RWPE1 (cell line): ENCODE measurements at places on chromosomes 6 and 20.

GRCh38 chr6:79646006-79646405 is 14.9 kb downstream of the SH3BGRL2 start:
- DNase-seq, result no peak

DNA sequence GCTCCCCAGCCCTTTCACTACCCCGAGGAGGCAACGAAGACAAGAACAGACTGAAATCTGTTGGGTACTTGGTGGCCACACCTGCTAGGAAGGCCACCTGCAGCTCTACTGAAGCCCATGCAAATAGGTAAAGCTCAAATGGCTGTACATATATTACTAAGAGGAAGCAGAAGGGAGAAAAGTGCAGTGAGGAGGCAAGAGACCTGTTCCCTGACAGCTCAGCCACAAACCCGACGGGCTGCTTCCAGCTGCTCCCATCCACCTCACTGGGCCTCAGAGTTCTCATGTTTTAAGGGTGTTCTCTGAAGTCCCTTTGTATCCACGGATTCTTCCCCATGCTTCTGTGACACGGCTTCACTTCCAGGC is 24.6 kb downstream of the TRAM2 start:
- no peak for DNase-seq

DNA sequence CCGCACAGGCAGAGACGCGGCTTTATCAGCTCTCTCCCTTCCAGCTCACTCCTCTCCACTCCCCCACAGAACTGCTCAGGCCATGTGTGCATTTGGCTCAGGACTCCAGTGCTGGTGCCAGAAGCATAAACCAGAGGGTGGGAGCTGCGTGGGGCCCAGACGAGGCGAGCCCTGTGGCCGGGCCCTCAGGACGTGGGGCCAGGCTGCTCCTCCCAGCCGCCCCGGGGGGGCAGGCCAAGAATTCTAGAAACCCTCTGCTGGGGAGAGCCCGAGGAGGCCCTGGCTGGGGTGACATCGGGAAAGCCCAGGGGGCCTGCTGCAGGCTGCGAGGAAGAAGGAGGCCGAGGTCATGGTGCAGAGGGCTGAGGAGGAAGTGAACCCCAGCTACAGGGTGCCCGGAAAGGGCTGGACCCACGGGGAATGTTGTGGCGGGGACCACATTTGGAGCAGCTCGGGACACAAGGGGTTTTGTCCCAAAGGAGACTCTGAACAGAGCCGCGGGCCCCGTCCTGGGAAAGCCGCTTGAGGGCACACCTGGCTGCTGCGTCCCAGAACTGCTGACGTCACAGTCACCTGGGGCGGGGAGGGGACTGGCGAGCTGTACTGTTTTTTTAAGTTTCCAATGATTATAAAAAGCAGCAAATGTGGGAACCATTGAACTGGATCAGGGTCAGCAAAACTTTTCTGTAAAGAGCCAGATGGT is 107.1 kb downstream of the BANF2 start:
- DNase-seq, result no peak

DNA sequence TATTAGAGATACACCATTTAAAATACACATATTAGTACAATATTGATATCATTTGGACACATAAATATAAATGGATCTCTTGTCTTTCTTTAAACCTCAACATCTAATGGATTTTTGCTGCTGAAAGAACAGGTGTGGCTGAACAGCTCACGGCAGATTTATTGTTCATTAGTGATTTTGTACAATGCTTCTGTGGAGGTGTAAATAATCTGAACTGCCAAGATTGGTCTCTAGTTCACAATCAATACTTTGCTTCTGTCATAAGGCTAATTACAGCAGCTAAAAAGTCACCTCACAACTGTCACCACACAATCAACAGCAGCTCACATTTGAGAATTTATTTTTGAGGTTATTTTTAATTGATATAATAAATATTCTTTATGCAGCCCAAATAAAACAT is 162.0 kb upstream of the SIM1 start:
- DNase-seq, result no peak

- no peak for DNase-seq
Observed at GRCh38 chr20:18310592-18310991, 22.3 kb downstream of the ZNF133 start.

- DNase-seq, result no peak
Observed at GRCh38 chr6:1904898-1905297, 295.2 kb downstream of the FOXC1 start.

- no peak for DNase-seq
Observed at GRCh38 chr20:32078791-32079190, 26.7 kb downstream of the HCK start.

- DNase-seq, result no peak
Observed at GRCh38 chr20:25573288-25574251, 11.8 kb downstream of the NINL start.

DNA sequence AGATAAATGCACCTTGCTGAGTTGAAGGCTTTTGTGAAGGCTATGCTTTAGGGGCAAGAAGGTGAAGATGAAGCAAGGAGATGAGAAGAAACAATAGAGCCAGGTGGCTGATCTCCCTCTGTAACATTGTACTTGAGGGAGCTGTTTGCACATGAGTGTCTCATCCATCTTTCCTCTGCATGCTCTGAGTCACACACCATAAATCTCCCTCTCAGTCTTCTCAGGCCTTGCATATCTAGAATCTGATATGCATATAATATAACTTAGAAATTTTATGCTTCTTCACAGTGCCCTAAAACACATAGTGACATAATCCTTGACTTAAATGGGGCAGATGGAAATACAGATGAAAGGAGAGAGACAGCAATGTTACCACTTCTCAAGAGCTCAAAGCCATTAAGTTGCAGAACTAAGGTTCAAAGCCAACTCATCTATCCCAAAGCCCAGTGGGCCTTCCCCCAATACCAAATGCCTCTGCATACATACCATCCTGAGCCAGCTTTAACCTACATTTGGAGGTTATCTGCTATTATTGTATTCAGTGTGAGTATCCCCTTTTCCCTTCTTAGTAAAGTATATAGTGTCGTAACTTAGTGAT is 62.4 kb upstream of the STXBP5 start:
- peak; percentile 15 for DNase-seq

DNA sequence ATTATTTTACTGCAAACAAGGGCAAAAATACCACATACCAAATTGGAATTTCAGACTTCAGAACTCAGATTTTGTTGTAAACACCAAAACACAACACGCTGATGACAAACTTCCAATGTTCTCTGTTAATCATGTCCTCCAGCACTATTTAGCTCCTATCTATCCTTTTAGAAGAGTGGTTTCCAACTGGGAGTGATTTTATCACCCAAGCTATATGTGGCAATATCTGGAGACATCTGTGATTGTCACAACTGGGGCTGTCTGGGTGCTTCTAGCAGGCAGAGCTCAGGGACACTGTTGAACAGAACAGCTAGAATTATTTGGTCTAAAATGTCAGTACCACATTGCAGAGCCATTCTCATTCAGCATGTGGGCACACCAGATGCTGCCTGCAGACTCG is 244.6 kb downstream of the FOXC1 start:
- DNase-seq, result no peak

DNA sequence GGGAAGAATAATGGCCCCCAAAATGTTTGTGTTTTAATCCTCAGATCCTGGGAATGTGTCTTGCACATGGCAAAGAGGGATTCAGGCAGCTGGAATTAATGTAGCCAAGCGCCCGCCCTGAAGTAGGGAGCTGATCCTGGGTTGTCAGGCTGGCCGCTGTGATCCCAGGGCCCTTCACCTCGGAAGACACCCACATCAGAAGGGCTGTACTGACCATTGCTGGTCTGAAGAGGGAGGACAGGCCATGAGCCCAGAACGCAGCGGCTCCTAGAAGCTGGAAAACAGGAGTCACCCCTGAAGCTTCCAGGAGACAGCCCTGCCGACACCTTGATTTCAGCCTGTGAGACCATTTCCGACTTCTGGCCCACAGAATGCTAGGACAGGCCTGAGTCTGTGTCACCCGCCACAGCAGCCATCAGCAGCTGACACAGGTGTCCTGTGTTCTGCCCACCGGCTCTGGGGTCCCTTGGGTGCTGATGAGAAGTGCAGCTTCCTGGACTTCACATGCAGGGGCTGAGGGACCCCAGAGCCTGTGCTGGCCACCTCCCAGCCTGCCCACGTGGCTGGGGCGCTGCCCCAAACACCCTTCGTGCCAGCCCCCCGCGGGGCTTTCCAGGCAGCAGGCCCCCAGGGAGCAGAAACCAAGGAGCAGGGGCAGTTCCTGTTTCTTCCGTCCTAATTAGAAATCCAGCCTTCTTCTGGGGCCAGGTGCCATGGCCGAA is 86.3 kb downstream of the ERMARD start:
- DNase-seq, result no peak
